HS-27A (cell line): ENCODE measurements at places on chromosomes 4 and X.
A peak's percentile ranks its signal among the peaks of the same experiment; 100 is the strongest.

GRCh38 chr4:62162606-62163005, 962.5 kb downstream of the ADGRL3 start:
- DNase-seq, result no peak

DNA sequence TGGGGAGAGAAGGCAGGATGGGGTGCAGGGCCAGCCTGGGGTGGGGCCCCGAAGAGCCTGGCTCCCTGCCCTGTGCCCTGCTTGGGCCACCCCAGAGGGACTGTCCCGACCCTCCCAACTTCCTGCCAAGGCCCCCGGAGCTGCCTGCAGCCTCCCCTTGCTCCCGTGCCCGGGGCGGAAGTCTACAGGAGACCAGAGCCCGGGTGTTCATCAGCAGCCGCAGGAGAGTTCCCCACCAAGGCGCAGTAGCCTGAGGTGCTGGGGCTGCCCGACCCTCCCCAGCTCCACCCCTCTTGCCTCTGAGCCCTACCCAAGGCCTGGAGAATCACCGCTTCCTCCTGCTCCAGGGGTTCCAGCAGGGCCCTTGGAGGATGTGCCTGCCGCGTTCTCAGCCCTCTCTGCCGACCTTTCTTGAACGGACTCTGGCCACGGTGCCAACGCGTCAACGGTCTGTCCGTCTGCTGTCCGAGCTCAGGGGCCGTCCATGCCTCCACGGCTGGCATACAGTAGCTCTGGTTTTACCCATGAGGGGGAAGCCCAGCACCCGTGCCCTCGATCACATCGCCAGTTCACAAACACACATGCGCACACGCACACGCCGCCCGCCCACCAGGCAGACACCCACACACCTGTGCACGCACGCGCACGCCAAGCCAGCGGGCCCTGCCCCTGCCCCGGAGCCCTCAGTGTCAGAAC, 36.0 kb upstream of the SPON2 start:
- DNase-seq, result no peak

DNA sequence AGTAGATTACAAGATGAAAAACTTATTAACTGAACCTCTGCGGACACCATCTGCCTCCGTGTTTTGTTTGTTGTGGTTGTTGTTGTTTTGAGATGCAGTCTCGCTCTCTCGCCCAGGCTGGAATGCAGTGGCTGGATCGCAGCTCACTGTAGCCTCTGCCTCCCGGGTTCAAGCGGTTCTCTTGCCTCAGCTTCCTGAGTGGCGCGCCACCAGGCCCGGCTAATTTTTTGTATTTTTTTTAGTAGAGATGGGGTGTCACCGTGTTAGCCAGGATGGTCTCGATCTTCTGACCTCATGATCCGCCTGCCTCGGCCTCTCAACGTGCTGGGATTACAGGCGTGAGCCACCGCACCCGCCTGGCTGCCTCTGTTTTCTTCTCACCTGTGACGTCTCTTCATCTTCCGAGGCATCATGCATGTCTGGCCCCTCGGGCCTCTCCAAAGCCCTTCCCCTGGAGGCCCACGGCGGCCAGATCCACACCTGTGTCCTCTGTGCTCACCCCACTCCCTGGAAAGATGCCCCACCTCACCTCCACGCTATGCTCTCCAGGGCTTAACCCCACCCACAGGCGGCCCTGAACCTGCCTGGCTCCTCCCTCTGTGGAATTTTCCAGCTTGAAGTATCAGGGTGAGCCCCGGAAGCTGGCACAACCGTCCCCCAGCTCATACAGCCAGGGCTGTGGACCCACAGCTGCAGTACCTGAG, 77.0 kb upstream of the MXD4 start:
- no peak for DNase-seq

- no peak for DNase-seq
Measured at GRCh38 chr4:61571761-61572559, 371.8 kb downstream of the ADGRL3 start.

- DNase-seq, result no peak
Measured at GRCh38 chr4:160563552-160564282, 1460.8 kb downstream of the RAPGEF2 start.

- no peak for DNase-seq
Measured at GRCh38 chr4:75745161-75745560, 20.8 kb downstream of the USO1 start.

GRCh38 chrX:109958266-109958665, 44.6 kb upstream of the TMEM164 start:
- no peak for DNase-seq

DNA sequence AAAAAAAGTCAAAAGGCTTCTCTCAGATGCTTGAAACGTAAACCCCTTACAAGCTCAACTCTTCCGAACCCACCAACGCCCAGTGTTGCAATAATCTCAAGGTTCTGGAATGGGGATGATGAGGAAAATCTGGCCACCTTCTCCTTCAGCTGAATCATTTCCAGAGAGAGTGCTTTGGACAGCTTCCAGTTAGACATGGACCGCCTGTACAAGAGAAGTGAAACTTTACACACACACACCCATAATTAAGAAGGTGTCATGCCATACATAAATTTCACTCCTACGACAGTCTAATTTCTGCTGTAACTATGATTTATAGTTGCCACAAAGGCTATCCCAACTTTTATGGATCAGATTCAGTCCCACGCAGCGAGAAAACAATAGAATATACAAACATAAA, 72.3 kb downstream of the PRKG2 start:
- DNase-seq, result no peak

GRCh38 chrX:20740443-20740842, 473.7 kb upstream of the RPS6KA3 start:
- no peak for DNase-seq

- no peak for DNase-seq
Measured at GRCh38 chr4:165385126-165385525, 6.3 kb downstream of the CPE start.

GRCh38 chr4:168019019-168019651, 73.2 kb upstream of the ANXA10 start:
- DNase-seq, result peak; percentile 42

DNA sequence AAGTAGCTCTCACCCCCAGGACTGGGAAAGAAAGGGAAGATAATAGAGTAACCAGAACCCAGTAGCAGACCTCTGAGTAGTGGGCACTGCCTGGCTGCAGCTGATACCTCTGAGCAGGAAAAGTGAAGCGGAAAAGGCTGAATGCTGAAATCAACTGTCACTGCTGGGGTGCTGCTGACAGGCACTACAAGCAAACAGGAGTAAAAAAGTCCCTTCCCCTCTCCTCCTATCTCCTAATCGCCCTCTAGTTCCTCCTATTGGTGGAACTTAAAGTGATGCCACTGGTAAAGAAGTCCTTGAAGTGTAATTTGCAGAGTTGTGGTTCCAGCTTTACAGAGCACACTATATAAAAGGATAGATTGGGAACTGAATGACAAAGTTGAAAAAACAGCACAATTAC, 32.8 kb upstream of the GLRB start:
- DNase-seq, result peak; percentile 43

DNA sequence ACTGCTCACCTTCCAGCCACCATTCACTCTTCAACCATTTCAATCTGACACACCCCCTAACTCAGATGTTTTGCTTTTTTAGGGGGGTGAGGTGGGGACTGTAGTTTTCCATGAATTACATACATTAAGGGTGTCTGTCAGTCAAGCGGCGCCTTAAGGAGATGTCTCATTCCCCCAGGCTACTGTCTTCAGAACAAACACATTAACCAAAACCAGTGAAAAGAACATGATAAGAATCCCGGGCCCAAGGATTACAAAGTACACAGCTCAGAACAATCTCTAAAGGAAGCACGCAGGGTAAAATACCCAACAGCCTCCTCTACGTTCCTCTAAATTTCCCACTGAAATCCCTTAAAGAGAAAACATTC, 62.5 kb upstream of the IRF2 start:
- no peak for DNase-seq

DNA sequence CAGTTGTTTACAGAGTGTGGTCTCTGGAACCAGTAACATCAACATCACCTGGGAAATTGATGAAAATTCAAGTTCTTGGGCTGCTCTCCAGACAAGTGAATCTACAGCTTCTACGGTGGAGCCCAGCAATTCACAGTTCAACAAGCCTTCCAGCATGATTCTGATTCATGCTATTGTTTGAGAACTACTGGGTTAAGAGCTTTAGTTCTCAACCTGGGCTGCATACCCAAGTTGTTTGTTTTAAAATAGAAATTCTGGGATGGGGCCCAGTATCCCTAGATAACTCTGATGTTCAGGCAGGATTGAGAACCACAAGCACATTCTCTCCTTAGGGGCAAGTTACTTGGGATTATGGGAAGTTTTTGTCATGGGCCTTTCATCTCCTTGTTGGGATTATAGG, 37.9 kb upstream of the PGK1 start:
- DNase-seq, result no peak

- DNase-seq, result no peak
Measured at GRCh38 chrX:27987862-27988646, 6.8 kb upstream of the DCAF8L1 start.

DNA sequence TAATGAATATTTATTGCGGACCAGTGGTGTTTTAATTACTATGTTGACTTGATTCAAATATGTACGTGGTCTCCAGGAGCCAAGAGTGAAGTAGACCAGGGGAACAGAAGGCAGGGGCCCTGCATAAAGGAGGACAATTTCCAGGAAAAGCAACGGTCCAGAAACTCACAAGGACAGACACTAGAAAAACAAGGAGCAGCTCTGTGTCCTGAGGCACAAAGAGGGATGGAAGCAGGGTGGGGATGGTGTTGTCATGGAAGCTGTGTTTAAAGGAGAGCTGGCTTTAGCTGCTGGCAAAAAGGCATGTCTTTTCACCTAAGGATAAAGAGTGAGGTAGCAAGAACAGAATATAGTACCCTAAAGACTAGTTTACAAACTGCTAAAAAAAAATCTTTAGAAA, 254.1 kb upstream of the TENM3 start:
- no peak for DNase-seq

DNA sequence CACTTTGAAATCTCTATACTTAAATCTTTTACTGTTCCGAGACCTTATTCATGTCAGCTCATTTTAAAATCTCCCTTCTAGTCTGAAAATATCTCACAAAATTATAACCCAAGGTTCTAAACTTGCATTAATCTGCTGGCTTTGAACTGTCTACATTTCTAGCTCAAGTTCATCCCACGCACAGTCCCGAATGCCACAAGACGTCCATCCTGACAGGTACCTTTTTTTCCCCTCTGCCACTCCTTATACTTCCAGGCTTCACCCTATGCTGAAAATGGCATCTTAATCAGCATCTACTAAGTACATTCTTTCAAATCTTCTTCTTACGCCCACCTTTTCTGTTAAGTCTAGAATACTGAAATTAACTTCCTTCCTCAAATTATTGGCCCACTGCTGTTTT, 259.2 kb upstream of the GALNTL6 start:
- DNase-seq, result no peak

GRCh38 chr4:77801260-77801608, 17.9 kb downstream of the CNOT6L start:
- DNase-seq, result no peak

GRCh38 chr4:26916195-26916594, 55.6 kb downstream of the STIM2 start:
- no peak for DNase-seq

DNA sequence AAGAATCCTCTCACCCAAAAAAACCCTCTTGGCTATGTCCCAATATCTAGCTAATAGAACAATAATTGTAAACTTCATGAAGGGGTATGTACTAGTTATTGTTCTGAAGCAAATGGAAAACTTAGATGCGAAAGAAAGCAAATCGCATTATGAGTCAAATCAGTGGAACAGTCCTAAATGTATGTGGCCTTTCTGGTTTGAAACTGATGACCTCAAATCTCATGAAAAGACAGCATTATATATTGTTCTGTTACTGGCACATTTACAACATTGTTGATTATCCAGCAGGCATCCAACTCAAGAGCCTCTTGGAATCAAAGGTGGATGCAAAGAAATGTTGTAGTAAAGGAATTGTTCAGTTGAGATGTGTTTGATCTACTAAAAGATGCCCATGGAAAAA, 34.7 kb downstream of the CSN3 start:
- DNase-seq, result no peak

DNA sequence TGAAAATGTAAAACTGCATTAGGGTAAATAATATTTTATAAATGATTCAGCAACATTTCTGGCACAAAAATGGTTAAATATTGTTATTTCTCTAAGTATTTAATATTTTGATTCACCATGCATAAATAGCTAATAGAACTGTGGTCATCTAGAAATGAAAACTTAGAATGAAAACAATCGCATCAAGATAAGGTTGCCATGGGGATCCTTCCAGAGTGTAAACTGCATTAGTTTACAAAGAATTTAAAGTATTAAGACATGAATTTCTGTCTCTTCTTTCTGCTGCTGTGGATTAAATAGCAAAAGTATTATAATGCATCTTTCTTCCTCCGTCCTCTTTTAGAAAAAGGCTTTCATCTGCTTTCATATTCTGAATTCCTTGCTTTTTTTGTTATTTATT, 1064.6 kb upstream of the SLIT2 start:
- no peak for DNase-seq
